Myocyte (in vitro differentiated cells): ENCODE measurements at places on chromosomes 12 and 14.

DNA sequence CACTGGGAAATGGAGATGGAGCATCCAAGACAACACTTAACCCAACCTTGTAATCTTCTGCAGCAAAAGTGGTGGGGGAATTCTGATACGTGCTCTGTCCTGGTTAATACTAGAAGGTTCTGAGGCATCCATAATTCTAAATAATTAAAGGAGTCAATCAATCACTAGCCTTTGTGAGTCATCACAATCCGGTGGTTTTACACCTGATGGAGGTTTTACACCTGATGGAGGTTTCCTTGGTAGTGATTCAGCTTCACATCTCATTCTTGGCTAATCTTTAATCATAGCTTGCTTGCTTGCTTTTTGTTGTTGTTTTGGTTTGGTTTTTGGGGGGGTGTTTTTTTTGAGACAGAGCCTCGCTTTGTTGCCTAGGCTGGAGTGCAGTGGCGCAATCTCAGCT is 343.4 kb downstream of the DPF3 start:
- no peak for DNase-seq

GRCh38 chr12:103928682-103929045 is 1.5 kb upstream of the HSP90B1 start:
- DNase-seq: no peak

DNA sequence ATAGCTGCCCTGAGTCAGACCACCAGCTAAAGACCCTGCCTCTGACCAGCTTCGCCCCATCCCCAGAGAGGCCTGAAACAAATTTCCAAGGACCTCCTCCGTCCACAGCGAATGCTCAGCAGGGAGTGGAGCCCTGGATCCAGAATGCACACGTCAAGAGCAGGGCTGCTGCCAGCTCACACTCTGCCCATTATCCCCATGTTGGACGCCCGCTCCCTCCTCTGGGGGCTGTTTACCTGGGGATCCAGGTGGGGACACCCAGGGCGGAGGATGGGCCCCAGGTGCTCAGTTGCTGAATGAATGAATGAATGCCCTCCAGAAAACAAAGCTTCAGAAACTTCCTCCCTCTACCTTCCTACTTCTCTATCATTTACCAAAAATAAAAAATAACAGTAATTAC is 18.1 kb downstream of the BCL11B start:
- no peak for DNase-seq

- no peak for DNase-seq
Measured at GRCh38 chr12:38175538-38175937, 141.0 kb upstream of the ALG10B start.

GRCh38 chr12:108730365-108731104 is 783 bp downstream of the CORO1C start:
- peak; percentile 86 for DNase-seq

DNA sequence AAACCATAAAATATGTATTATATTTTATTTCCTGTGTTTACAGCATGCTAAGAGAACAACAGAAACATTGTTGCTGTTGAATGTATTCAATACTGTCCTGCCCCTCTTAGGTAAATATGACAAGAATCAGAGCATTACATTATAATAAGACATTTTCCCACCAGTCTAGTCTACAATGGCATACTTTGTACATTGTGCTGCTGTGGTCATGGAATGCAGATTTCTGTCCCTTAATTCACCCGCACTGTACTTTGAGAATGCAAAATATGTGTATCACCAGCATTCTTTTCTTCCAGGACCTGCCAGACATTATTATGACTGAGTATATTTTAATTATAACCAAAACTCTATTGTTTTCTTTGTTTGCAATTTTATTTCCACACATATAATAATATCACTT is 16.5 kb upstream of the OR10AD1 start:
- DNase-seq: no peak

DNA sequence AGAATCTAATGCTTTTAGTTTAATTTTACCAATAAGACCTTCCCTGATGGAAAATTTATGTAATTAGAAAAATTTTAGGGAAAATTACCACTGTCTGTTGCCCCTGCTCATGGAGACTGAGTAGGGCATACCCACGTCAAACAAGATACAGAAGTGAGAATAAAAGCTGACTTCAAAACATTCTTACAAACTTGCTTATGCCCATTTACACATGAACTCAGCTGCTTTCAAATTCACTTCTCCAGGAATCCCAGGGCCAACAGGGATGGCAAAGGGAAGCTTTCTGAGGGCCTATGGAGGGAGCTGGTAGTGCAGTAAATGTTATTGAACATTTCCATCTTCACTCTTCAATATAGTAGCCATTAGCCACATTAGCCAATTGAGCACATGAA is 4.8 kb upstream of the NINJ2 start:
- DNase-seq: no peak

DNA sequence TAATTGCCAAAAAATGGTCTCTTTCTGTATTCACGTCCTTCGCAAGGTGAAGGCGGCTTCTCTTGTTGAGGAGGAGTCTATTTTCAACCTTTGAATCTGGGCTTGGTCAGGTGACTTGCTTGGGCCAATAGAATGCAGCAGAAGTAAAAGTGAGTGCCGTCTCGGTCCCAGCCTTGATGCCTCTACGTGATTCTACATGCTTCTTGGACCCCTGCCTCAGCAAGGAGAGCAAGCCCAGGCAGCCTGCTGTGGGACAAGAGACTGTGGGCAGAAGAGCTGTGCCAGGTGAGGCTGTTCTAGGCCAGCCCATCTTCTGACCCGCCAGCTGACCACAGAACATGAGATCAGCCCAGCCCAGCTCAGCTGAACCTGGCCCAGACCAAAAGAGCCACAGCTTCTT is 39.1 kb upstream of the CCDC63 start:
- peak; percentile 34 for DNase-seq

DNA sequence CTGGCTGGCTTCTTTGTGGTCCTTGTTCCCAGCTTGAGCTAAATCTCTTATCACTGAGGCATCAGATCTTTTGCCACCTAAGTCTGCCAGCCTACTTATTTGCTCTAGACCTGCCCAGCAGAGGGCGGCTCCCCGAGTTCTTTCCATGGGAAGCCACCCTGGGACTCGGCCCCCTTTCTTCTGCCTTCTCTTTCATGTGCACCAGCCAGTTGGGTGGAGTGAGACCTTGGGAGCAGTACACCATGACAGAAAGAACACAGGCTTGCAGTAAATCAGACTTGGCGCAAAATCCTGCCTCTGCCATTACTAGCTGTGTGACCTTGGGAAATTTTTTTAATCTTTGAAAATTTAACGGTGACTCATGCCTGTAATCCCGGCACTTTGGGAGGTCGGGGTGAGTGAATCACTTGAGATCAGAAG is 7.4 kb downstream of the SMAGP start:
- DNase-seq: peak; percentile 50

- no peak for DNase-seq
Measured at GRCh38 chr14:54116972-54117371, 160.3 kb upstream of the BMP4 start.

- no peak for DNase-seq
Measured at GRCh38 chr12:109795023-109795422, 38.2 kb downstream of the TRPV4 start.

DNA sequence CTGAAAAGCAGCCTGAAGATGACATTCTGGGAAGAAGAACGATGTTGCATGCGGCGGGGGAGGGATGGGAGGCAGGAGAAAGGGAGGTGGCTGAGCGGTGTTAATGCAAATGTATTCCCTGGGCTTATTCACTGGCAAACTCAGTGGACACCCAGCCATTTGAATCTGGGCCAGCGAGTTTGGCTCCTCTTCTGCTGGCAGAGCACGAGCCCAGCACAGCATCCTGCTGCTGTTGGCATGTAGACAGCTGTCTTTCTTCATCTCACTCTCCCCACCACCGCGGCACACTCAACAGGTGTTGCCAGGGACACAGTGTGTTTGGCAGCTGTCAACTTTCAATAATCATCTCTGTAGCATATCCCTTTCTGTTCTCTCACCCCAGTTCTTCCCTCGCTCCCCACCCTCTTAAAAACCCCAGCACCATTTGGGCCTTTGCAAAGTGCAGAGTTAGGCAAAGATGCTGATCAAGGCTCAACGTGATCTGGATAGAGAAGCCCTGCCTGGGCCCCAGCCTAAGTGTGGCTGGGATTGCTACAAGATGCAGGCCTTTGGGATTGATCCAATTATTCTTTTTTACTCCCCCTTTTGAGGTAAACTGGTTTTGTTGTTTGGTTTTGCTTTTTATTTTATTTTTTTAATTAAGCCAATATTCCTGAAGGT is 131.9 kb downstream of the EXOC5 start:
- DNase-seq: peak; percentile 85
